ENCODE measurements at places on chromosomes 13 and 19. TPM values are rescaled to one million over a fixed set of nuclear protein-coding genes. Genes with fewer than 3 reads are reported as not detected.

- peak; percentile 64 for DNase-seq
Measured at GRCh38 chr19:44753932-44754749, 5.6 kb downstream of the BCL3 start.

GRCh38 chr13:100442095-100442832, 146.3 kb downstream of the GGACT start:
- DNase-seq: no peak

- DNase-seq: no peak
Measured at GRCh38 chr13:65292488-65292901, 1937.6 kb downstream of the PCDH9 start.

- no peak for DNase-seq
Measured at GRCh38 chr19:4197228-4197624, 14.7 kb downstream of the ANKRD24 start.

DNA sequence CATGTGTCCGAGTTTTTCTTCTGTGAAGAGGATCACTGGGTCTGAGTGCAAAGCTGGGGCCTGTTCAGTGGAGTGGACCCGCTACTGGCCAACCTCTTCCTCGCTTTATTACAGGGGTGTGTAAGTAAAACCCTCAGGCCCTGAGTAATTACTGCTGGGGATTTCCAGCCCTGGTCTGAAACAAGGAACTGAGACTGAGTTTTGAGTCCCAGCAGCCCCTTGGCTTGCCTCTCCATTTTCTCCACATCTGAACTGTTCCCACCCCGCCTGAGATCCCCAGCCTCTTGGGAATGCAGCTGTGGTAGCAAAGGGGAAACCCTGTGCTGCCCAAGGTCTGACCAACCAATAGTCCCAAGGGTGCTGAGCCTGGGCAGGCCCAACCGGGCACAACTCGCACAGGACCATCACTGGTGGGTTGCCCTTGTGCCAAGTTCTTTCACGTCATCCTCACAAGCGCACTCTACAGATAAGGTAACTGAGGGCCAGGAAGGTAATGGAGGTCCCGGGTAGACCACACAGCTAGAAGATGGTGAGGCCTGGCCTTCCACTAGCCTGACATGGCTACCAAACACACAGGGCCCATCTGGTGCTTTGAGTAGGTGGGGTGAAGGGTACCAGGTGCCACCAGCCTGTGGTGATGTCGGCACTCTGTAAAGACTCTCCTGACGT, 13.7 kb upstream of the SLC35E1 start:
- DNase-seq: no peak

DNA sequence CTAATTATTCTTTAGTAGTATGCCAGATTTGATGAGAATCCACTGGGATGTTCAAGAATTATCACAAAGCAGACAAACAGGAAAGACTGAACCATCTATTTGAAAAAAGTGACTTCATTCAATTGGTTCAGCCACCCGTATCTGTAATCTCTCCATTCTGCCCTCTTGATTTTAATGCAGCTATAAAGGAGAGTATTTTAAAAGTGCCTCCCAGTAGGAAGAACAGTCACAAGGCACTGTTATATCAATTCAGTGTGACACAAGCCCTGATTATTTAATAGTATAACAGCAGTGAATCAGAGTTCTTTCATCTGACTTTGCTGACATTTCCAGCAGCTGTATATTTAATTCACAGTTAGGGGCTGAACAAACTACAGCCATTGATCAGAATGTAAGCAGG, 77.3 kb upstream of the SLAIN1 start:
- DNase-seq: no peak

GRCh38 chr19:52492201-52492993, 35.1 kb upstream of the ZNF808 start:
- no peak for DNase-seq

DNA sequence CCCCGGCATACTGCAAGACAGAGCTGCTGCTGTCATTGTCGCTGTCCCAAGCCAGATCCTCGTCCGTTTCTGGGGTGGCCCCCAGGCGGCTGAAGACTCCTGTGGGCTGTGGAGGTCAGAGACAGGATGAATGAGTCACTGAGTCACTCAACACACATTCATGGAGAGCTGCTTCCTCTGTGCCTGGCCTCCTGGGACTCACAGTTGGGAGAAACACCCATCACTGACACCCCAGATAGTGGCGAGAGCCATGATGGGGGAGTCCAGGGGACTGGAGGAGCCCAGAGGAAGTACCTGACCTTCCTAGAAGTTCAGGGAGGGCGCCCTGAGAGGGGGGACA, 26.0 kb downstream of the C19orf47 start:
- DNase-seq: no peak

DNA sequence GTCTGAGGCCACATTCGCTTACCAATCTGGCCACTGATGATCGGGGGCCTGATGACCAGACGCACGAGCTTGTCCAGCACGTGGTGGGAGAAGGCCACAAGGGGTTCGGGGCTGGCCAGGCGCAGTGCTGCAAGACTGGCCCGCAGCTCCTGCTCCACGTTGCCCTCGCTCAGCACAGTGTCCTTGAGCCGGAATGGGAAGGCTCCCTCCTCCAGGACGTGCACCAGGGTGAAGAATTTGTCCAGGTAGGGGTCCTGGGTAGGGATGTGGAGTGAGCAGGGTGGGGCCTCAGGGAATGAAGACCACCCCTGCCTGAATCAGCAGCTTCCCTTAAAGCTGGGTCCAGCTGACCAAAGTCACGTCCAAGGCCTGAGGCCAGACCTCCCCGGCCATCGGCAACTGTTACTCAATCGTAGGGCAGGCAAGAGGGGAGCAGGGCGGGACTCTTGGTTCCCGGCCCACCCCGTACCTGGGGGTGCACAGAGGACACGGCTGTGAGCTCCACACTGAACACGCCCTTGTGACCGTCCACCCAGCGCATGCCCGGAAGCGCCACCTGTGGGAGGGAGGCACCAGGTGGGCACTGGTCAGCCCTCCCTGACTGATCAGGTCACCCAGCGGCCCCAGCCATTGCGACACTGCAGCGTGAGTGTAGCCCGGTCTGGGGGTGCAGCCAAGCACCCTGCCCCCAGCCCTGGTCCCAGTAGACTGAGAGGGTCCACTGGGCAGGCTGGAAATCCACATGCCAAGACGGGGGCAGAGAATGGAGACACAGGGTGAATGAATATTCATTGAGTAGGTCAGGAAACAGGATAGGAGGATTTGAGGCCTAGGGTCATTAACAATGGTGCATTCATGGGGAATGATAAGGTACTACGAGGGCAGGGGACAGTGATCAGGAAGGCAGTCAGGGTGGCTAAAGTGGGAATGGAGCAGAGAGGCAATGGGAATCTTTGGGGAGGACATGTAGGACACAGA, 2.8 kb upstream of the ANGPTL8 start:
- DNase-seq: no peak

DNA sequence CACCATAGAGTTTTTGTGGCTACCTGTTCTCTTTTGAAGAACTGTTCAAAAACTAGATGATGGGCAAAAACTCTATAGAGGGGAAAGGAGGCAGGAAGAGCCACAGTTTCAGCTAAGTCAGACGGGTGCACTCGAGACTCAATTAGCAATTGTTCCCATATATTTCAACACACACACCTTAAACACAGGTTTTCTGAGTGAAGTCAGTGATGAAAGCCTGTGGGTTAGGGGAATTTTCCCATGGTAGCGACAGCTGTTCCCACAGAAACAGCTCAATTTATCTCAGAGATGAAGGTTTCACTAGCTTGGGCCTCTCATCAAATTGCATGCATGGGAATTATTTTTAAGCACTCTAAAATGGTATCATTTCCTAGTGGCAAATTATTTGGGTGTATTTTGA, 143.4 kb downstream of the ZIC5 start:
- no peak for DNase-seq

DNA sequence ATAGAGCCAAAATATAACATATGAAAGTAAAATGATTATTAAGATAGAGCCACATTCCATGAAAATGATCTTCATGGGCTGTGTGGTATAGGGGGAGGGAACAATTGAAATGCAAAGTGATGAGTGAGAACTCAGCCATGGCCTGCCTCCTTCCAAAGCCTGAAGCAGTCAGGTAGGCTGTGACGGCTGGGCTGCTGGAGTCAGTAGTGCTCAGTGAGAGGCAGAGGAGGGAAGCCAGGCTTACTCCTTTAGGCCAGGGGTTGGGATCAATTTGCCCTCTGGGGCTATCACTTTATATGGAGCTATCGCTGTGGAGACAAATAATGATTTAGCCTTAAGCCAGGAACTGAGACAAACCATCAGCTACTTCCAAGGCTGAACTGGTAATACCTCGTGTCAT, 654.9 kb downstream of the FGF9 start:
- no peak for DNase-seq

The STK24 gene
- total RNA-seq: 149 TPM

The CYP4F8 gene
- total RNA-seq: not detected

The GSX1 gene
- not detected for total RNA-seq

The PTGER1 gene
- total RNA-seq: not detected

The FREM2 gene
- not detected for total RNA-seq

The CIRBP gene
- total RNA-seq: 258 TPM

Data from CD8-positive, alpha-beta memory T cell (primary cell).